ENCODE measurements at places on chromosomes 2 and 18.

DNA sequence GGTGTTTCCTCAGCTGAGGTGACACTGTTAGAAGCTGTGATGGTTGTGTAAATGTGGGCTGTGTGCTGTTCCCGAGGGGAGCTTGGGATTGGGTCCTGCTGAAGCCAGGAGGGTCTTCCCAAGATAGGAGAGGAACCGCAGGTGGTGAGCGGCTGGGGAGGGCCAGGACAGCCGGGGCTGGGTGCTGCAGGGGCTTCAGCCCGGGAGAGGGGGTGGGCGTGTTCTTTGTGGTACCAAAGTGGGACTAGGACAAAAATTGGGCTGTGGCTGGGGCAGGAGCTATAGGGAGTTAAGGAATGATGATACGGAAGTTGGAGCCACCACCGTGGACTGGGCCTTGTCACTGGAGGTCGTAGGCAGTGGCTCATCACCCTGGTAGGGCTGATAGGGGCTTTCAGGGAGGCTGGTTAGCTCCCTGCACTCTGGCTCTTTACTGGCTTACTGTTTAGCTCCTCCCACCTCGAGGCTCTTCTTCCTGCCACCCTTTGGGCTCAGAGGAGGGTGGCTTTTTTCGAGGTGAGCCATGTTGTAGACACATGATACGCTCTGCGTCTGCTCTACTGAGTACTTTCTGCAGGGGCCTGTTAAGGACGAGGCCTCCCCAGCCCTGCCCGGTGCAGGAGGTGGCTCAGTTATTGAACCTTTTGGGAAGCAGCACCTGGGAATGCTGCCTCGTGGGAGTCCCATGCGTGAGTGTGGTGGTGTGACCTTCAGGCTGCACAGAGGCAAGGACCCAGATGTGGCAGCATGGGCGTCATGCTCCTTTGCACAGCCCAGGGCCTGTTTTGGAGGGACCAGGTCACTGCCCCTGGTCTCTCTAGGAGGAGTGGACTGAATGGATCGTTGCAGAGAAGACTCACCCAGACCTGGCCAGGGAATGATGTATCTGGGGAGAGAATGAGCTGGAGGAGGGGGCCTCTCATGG, 21.6 kb downstream of the ASB1 start:
- no peak for DNase-seq

- no peak for DNase-seq
Measured at GRCh38 chr2:40859617-40860016, 407.7 kb upstream of the SLC8A1 start.

GRCh38 chr18:32420084-32420750, 50.5 kb downstream of the GAREM1 start:
- no peak for DNase-seq

- DNase-seq = no peak
Measured at GRCh38 chr2:68009526-68009925, 53.3 kb downstream of the C1D start.

DNA sequence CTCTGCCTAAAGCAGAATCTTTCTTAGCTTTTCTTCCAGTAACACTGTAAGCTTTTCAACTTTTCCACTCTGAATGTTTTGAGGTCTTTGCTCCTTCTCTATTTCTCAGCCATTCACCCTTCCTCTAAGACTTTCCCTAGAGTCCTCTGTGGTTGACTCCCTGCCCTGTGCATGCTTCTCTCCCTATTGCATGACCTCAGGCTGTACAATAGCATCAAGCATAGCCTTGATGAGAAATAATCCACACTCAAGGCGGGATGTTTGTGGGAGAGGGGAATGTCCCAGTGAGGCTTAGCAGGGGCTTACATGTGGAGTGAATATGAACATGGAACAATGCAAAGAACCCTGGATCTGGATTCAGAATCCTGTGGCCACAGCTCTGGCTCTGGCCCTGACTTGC, 48.4 kb upstream of the IGFBP5 start:
- DNase-seq = no peak

DNA sequence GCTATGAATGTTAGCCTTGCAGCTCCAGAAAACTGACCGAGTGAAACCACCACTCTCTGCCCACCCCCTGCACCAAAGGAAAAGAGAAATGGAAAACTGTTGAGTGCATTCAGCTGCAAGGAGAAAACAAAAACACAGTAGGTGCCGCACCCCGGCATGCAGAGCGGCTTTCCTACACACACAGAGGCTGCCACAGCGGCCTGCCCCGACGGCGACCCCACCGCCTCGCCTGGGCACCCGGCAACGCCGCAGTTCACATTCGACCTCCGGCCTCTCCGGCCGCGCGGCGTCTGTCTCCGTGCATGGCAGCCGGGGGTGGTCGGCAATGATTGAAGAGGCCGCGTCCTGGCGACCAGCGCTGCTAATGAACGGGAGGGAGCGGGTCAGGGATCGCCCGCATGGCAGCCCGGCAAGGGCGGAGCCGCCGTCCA, 417.1 kb upstream of the SALL3 start:
- no peak for DNase-seq

GRCh38 chr2:207491956-207492355, 37.8 kb upstream of the CREB1 start:
- no peak for DNase-seq

GRCh38 chr18:11175266-11175979, 26.1 kb upstream of the PIEZO2 start:
- DNase-seq = no peak

GRCh38 chr2:96574364-96574763, 37.8 kb downstream of the ARID5A start:
- no peak for DNase-seq

DNA sequence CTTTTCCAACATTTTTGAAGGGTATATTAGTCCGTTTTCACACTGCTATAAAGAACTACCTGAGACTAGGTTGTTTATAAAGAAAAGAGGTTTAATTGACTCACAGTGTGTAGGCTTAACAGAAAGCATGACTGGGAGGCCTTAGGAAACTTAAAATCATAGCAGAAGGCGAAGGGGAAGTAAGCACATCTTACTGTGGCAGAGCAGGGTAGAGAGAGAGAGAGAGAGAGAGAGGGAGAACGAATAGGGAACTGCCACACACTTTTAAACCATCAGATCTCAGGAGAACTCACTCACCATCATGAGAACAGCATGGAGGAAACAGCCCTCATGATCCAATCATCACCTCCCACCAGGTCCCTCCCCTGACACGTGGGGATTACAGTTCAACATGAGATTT, 420.3 kb downstream of the SOCS6 start:
- DNase-seq = no peak

- no peak for DNase-seq
Measured at GRCh38 chr2:121471532-121472469, 58.9 kb upstream of the RNU4ATAC start.

DNA sequence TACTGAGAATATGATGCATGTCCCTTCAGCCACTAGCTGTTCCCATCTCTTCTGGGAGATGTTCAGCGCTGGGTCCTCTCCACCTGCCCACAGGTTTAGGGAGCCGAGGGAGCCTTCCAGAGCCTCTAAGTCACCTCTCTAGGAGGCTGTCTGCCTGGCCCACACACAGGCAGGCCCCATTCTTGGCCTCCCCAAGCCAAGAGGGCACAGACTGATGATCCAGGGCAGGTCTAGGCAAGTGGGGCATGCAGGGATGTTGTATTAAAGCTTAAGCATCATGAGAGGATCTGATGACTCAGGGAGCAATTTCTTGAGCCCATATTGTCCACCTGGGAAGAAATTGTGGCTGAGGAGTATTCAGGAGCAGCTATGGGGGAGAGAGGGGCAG, 19.9 kb downstream of the TMSB10 start:
- no peak for DNase-seq

GRCh38 chr2:21924640-21925285, 801.0 kb downstream of the TDRD15 start:
- no peak for DNase-seq

DNA sequence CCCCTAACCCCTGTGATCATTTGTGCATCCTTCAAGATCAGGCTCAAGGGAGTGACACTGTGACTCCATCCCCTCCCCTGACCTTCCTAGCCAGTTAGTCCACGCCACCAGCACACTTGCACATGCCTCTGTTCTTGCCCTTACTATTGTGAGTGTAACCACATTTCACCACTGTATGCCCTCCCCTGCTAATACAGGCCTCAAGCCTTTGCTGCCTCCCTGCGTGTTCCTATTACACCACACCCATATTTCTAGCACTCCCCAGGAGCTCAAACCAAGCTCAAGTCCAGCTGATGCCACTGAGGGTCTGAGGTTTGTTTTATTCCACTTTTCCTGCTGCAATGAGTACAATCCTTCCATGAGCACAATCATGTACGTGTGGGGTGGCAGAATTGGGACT, 288.9 kb upstream of the FBXO11 start:
- no peak for DNase-seq

All from caudate nucleus (tissue), 63 donors.